Amygdala (tissue), 56 donors: ENCODE measurements at places on chromosomes 16 and 17.

DNA sequence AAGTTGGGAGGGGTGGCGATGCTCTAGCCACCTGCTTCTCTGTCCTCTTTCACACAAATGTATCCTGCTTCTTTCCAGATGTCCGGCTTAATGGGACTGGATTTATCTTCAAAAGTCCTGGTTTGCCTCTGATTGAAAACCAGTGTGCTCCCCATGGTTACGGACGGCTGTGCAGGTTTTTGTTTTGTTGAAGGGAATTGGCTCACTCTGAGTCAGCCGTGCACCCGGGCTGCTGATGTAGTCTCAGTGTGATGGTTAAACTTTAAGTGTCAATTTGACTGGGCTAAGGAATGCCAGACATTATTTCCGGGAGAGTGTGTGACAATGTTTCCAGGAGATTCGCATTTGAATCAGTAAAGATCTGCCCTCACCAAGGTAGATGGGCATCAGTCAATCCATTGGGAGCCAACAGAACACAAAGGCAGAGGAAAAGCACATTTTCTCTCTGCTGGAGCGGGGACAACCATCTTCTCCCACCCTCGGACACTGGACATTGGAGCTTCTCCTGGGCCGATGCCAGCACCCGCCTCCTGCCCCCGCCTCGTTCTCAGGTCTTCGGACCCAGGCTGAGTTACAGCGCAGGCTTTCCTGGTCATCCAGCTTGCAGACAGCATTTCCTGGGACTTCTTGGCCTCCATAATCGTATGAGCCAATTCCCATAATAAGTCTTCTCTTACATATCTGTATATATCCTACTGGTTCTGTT lies 126.9 kb upstream of the TNRC6C start:
- no peak for DNase-seq

DNA sequence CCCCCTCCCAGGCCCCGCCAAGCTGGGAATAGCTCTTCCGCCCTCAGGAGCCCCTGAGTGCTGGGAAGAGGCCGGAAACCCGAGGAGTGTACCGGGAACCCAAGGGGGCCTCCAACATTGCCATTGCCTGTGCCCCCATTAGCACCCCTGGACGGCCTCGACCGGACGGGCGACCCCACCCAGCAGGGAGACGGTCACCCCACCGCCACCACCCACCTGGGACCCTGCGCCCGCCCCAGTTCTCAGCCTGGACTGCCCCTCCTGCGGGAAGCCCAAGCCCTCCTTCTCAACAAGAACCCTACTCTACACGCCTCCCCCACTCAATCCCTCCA lies 2.0 kb downstream of the CARHSP1 start:
- no peak for DNase-seq

GRCh38 chr16:67241008-67241900 lies 6.0 kb downstream of the FHOD1 start:
- no peak for DNase-seq

DNA sequence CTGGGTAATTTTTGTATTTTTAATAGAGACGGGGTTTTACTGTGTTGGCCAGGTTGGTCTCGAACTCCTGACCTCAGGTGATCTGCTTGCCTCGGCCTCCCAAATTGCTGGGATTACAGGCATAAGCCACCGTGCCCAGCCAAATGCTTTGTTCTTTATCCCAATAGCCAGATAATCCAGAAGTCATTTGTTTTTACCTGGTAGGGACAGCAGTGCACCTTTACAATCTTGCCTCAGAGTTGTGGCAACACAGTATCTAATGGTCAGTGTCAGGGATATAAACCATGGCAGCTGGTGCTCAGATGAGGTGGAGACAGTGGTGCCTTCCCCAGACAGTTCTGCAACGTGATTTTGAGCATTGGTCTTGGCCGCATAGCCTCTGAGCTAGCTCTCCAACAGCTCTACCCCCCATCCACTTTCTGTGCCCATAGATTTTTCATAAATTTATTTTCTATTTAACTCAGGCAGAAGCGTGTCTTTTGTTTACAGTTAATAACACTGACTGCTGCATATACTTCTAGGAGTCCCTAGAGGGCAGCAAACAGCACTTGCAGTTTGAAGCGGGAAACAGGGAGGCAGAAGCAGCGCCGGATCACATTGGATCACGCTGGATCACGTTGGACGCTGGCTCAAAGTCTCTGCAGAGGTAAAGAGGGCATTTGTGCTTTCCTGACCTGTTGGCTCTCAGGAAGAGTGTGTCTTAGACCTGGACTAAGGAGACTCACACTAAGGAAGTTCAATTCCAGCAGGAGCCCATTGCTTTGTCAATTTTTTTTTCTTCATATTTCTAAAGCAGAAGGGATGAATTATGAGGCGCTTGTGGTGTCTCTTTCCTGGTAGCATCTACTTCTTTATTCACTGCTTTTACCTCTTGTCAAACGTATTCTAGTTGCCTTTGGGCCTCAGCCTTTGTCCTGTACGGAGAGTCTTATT lies 5.1 kb upstream of the GGT6 start:
- peak; percentile 18 for DNase-seq

- no peak for DNase-seq
Observed at GRCh38 chr17:31573047-31573446, 181.6 kb downstream of the RAB11FIP4 start.

GRCh38 chr17:38498353-38498752 lies 70.1 kb downstream of the ARHGAP23 start:
- no peak for DNase-seq

- no peak for DNase-seq
Observed at GRCh38 chr16:2462031-2462866, 2.3 kb downstream of the TEDC2 start.

DNA sequence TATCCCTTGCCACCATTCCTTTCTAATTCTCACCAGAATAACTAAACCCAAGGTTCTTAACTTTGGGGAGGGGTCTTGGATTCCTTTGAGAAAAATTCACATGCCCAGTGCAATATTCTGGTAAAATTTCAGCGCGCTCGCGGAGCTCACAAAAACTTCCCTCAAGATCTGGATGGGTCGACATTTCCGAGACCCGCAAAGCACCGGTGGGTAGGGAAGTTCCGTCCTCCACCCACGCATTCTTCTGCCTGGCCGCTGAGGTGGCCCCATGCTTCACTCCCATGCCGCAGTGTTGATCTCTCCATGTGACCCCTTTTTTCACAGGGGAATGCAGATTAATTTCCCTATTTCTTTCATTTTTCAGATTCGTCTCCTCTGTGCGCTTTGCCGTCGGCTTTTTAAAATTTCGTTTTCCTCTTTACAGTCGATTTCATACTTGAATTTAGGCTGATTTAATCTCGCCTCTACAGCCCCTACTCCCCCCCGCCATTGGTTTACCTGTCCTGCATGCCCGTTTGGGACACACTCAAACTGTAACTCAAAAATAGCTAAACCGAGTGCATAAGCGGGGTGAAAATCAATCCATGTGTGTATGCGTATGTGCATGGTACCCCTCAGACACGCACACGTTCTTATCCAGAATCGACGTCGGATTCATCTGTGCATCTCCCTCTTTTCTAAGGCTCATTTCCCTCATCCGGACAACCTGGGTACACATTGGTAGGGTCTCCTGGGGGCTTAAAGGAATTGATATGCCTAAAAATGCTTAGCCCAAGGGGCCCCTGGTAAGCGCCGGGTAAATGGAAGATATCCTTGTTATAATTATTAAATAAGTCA lies 1.4 kb upstream of the SP6 start:
- no peak for DNase-seq

GRCh38 chr17:72614871-72615626 lies 477.4 kb downstream of the SLC39A11 start:
- DNase-seq = peak; percentile 61

DNA sequence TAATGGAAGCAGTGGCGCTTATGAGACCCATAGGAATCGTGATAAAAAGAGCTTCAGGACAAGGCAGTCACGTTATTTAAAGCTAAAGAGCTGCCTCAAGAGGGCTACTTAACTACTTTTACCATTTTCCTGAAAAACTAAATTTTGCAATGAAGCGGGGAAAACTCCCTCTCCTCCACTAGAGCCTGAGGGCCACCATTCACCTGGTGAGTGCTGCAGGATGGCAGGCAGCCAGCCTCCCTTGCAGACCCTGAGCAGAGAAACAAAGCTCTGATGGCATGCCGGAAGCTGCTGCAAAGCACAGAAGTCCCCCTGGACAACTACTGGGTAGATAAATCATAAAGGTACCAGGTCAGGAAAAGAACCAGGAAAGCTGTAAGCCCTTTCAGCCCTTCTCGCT lies 8.4 kb downstream of the AKTIP start:
- no peak for DNase-seq

DNA sequence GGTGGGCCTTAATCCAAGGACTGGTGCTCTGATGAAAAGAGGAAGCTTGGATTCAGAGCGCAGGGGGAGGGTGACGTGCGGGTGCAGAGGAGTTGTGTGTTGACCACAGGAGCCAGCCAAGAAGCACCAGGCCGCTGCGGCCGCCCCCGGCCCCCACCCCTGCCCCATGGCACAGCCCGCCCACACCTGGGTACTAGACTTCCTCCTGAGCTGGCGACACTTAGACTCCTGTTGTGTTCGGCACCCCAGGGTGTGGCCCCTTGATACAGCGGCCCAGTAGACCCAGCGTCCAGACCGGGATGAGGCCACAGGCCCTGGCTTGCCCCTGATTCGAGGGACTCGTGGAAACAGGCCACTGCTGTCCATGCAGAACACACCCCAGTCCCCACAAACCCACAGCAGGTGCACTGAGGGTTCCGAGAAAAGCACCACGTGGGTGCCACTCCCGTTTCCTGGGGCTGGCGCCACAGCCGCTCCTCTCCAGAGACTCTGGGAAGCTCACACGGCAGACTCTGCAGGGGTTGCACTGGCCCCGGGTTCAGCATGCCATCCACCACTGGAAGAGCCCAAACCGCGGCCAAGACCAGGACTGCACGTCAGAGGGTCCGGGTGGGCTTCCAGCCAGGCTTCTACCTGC lies 5.7 kb upstream of the SNAI3 start:
- no peak for DNase-seq
